ENCODE measurements at places on chromosomes 3 and 15.

DNA sequence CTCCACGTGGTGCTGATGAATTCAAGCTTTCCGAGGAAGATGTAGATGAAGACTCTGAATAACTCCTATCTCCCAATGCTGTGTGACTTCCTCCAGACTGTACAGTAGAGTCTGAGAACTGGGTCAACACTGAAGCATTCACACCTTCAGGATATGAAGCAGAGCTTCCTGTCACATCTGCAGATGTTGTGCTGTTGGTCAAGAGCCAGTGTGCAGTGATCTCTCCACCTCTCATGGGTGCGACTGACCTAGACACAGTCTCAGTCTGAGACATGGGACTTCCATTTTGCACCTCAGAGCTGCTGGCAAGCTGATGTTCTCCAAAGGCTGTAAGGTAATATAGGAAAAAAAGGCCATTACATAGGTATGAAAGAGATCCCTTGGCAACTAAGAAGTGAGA lies 36.5 kb downstream of the HEG1 start:
- no peak for DNase-seq

GRCh38 chr3:28334552-28334951 lies 14.0 kb upstream of the ZCWPW2 start:
- DNase-seq = no peak

DNA sequence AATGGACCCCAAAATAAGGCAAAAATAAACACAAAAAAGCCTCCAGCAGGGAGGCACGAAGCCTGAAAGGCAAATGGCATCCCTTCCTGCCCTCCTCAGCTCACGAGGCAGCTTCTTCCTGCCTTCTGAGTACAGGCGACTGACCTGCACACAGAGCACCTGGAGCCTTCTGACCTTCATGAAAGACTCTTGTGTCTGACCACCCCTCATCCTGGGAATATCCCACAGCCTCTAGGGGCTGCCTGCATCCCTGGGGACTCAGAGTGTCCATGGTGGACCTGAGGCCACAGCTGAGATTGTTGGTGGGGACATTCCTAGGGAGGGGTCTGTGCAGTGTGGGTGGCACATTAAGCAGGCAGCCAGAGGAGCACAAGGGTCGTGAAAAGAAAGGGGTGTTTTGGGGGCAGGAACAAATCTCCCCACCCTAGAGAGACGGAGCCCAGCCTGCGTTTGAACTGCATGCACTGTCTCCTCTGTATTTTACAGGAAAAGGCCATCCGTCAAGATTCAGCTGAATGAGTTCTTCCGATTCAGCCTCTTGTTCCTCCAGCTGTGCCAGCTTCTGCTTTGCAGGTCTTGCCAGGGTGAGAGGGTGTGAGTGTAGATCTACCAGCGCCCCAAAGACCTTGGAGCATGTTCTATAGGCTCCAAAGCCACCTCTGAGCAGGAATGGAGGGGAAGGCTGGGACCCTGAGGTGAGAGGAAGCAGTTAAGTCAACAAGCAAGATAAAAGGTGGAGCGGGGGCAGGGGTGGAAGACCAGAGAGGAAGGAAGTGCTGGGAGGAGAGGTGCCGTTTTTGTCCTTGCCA lies 80.4 kb upstream of the MEF2A start:
- DNase-seq = no peak

GRCh38 chr3:108516881-108517280 lies 6.5 kb upstream of the MYH15 start:
- no peak for DNase-seq

DNA sequence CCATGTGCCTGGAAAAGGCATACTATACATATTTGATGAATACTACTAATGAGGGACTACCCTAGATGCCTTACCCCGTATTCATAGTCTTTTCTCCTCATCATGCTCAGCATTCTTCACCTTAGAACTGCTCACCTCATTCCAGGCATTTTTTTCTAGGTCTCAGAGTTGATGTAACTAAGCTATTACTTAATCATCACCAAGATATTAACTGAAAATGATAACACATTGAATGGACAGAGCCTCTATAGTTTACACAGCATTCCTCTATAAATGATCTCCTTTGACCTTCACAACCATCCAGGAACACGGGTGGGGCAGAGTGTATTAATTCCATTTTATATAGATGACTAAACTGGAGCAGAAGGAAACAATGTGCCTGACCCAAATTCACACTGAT lies 174.1 kb upstream of the DPH6 start:
- DNase-seq = no peak

DNA sequence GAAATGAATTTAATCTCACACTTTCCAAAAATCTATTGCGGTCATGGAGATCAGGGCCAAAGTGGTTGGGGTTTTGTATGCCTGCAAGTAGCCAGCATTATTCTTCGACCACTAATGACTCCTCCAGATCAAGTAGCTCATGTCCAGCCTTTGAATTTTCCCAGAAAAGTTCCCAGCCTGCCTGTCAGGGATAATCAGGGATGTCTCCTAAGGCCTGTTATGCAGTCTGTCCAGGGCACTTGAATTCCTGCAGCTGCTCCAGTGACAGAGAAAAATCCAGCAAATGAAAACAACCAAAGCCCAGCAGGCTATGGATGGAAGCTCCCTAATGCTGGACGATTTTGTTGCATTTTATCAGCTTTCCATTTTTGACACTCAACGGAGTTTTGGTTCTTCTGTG lies 215.4 kb downstream of the ADAMTSL3 start:
- DNase-seq = no peak

DNA sequence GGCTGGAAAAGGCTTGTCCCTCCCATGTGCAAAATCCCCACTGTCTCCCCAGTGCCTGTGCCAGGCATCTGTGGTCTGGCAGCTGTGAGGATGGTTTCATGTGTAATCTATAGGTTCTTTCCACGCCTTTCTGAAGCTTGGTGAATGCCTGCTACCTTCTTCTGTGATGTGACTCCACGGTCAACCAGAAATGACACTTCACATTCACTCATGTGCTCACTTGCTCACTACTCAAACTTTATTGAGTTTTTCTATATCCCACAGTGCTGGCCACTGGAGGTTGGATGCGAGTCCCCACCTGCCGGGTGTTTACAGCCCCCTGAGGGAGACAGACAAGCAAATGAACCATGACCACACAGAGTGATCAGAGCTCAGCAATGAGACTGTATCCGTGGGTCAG lies 27.9 kb upstream of the TLE3 start:
- DNase-seq = no peak
